Common myeloid progenitor, CD34-positive (primary cell): ENCODE measurements at places on chromosomes 12 and 14.

DNA sequence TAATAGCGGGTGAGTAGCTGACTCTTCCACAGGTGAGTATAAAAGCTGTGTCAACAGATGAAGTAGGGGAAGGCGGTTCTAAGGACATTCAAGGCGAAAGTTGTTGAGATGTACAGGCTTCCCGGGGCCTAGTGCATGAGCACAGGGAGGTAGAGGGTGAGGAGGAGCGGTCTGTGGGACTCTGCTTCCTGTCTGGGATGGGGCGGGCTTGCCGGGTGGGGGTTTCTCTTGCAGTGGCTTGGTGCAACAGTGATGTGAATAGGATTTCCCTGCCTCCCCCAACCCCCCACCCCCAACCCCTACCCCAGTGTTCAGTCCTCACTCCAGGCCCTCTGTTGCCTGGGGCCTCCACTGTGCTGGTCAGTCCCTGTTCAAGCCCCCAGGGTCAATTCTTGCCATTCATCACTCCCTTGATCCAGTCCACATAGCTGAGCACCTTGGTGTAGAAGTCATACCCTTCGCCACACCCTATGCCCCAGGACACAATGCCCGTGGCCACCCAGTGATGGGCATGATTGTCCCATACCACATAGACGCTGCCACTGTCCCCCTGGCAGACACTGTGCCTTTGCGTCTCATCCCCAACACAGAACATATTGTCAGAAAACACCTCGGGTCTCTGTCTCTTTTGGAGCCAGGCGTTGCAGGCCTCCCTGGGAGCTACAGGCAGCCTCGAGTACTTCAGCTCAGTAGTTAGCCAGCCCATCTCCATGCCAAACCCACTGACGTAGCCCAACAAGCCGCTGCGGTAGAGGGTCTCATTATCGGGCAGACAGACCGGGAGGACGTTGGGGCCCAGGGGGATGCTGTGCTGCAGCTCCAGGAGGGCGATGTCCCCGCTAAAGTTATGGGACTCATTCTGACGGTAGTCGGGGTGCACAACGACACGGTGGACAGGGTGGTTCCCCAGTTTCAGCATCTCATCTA lies 4.0 kb upstream of the C1R start:
- no peak for DNase-seq

- no peak for DNase-seq
These were observed 84.2 kb downstream of the DENND5B start for GRCh38 chr12:31506515-31507306.

GRCh38 chr12:13023811-13024530 lies 20.2 kb upstream of the FAM234B start:
- peak; percentile 27 for DNase-seq

DNA sequence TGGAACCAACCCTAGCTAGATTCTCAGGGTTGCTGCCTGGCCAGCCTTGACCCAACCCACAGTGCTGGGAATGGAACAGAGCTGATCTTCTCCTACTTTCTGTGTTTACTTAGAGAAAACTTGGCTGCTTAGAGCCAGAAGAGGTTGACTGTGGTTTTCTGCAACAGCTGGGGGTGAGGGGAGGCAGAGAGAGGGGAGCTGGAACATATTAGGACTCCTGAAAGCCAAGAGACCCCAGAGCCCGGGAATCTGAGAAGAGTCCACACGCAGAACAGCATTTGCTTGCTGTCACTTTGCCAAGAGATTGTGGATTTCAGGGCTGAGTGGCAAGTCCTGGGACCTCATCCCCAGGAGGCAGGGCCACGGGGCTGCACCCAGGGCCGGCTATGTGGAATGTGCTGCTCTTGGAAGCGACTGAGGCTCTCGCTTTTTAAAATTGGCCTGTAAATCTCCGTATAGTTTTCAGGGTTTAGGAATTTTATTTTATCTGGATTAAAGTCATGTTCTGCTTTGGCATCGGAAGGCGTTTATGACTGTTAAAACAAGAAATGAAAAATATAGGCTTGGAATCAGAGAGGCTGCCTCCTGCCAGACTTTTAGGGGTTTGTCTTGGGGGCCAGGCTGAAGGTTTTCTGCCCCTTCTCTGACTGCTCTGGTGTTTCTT lies 22.3 kb upstream of the MED13L start:
- DNase-seq, result no peak

- no peak for DNase-seq
These were observed 2.4 kb upstream of the RXYLT1 start for GRCh38 chr12:63777340-63777739.

GRCh38 chr14:31897581-31898186 lies 179.4 kb upstream of the ARHGAP5 start:
- DNase-seq, result no peak

- peak; percentile 79 for DNase-seq
These were observed 47.0 kb upstream of the LGR5 start for GRCh38 chr12:71392521-71393145.

DNA sequence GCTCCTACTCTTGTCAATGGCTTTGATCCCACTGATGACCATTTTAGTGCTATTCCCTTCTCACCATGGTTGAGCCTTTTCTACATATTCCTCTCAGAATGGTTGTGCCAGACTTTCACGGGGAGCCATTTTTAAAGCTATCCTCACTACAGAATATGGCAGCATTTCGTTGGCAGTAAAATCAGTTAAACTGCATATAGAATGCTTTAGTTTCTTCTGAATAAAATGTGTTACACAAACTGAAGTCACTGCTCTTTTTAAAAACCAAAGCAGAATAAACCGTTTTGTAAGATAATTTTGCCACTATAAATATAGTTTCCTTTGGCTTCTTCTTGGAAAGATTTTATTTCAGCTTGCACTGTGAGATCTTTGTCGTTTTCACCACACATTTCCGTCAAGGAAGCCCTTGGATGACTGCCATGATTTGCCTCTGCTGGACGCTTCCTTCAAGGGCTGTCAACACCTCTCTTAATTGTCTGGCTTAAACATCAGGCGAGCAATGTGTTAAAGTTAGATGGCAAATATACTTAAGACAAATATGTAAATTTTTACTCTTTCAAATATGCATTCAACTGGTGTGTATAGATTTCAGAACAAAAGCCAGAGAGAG lies 624.2 kb downstream of the DIO2 start:
- peak; percentile 40 for DNase-seq
